ENCODE measurements at places on chromosomes 12 and 14. TPM values are rescaled to one million over a fixed set of nuclear protein-coding genes. Genes with fewer than 3 reads are reported as not detected.

DNA sequence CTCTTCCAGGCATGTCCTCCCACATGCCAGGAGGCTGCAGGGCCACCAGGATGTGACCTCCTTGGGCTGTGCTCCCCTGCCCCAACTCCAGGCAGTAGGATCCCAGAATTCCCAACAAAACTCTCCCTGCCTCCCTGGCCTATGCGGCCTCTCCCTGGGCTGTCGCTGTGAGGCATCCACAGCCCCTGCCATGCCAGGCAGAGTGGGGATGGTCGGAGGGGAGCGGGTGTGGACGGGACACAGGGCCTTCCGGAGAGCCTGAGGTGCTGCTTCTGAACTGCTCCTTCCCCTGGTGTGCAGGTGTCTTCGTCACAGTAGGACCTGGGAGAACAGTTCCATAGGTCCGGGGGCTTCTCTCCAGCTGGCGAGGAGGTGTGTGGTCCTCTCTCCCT, 18.3 kb downstream of the GPR132 start:
- DNase-seq: no peak

DNA sequence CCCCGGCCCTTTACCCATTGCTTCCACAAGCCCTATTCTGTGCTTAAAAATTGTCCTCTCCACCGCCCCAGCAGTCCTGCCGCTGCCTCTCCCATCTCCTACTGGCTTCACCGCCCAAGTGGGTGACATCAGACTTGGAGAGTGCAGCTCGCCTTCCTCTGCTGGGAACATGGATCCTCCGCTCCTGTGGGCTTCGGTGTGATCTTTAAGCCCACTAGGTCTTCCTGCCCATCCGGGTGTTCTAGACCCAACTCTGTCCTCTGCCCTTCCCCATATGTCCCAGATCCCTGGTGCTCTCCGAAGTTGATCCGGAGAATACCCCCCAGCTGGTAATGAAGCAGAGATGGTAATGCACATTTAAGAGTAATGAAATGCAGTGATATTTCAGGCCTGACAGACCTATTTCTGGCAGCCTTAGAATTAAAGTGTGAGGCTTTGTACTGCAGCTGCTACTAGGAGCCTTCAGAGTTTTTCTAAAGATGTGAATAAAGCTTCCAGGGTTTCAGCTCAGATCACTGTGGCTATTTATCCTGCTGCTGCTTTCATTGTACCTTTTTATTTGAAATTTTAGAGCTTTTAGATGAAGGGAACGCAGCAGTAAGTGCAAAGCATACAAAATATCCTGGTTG, 22.9 kb upstream of the CTDSP2 start:
- DNase-seq: peak; percentile 55

Gene RPL10L
- total RNA-seq: not detected

Gene RASSF8
- total RNA-seq: 22.9 TPM

Gene CDC42BPB
- total RNA-seq: 75.1 TPM

DNA sequence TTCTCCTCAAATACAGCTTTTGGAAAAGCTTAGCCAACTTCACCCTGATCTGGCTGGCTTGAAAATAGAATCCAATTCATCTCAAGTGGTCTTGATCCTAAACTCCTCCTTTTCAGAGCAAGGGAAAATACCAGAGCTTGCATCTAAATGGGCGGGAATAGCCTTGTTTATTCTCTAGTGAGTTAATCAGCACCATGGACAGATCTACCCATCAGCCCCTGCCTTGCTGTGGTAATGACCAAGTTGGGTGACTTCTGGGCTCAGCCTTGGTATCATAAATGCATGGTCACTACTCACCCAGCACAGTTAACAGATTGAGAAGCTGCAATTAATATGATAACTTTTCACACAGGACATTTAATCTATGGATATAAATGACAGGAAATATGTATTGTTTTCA, 196.6 kb downstream of the GLT1D1 start:
- no peak for DNase-seq

GRCh38 chr14:77055306-77055705, 26.8 kb upstream of the IRF2BPL start:
- no peak for DNase-seq
